ENCODE measurements at places on chromosomes 2 and 18. TPM values are rescaled to one million over a fixed set of nuclear protein-coding genes. Genes with fewer than 3 reads are reported as not detected.

Gene RUFY4
- total RNA-seq: not detected

Gene WNT6
- total RNA-seq: not detected

DNA sequence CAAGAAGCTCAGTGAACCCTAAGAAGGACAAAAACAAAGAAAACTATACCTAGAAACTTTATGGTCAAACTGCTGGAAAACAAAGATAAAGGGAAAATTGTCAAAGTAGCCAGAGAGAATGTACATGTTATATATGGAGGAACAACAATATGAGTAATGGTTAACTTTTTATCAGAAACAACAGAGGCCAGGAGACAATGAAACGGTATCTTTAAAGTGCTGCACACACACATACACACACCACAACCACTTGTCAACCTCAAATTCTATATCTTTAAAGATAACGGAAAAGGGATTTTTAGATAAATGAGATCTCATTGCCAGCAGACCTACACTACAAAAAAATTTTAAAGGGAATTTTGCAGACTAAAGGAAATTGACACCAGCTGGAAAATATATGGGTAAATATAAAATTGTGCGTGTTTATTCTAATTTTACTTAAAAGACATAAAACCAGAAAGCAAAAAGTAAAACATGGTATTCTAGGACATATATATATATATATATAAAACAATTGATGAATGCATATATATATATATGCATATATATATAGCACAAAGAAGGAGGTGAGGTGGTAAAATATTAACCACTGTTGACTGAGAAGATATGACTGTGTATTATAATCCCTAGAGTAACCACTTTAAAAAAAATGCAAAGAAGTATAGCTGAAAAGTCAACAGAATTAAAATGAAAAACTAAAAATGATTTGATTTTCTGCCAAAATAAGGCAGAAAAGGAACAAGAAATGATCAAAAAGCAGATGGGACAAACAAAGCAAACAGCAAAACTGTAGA is 172.0 kb downstream of the SRBD1 start:
- H3K4me1 ChIP-seq: peaks cover 36% of the 10 kb centered on the region
- no peaks in the 10 kb centered on the region for H3K27me3 ChIP-seq
- no peak for DNase-seq
- no peaks in the 10 kb centered on the region for H3K36me3 ChIP-seq

DNA sequence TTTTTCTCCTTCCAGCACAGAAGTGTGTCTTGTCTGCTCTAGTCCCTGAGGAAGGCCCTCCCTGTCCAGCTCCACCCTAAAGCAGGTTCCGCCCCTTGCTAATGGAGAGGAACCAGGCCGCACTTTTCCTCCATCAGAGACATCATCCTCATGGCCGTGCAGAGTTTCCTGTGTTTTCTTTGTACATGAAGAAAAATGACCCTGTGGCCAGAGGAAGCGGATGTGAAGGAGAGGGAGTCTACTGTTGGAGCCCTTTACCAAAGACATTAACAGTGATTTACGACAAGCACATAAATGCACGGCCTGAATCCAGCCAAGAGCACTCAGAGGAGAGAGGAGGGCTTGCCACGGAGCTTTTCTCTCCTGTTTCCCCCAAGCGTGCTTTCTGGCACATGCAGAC is 109.5 kb downstream of the RNF144A start:
- no peak overlapping the region for H3K4me3 ChIP-seq
- H3K27ac ChIP-seq: no peak overlapping the region
- no peak for DNase-seq
- no peaks in the 10 kb centered on the region for H3K4me1 ChIP-seq
- no peaks in the 10 kb centered on the region for H3K27me3 ChIP-seq
- H3K36me3 ChIP-seq: no peaks in the 10 kb centered on the region

DNA sequence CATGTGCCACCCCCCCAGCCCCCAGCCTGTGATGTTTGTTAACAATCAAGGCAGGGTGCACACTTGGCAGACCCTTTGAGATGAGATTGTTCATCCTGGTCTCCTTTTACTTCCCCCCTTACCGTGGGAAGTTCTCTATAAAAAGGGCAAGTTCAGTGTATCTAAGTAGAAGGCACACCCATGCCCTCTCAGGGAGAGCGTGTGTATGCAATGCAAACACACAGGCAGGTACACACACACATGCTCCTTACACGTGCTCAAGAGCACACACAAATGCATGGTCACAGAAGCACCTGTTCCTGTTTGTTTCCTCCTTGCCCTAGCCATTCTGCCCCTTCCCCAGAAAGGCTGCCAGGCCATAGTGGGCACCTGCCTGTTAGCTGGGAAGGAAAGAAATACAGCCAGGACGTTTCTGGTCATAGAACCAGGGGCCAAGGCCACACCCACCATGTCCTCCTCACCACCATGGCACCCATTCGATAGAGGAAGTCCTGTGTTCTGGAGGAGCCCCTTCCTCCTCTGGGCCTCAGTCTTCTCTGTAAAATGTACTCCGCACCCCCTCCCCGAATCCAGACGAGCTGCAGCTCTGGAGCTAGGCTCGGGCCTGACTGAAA is 3.1 kb downstream of the ATOH8 start:
- H3K27ac ChIP-seq: no peak overlapping the region
- H3K4me3 ChIP-seq: no peak overlapping the region
- peak; percentile 81 for DNase-seq
- H3K27me3 ChIP-seq: no peaks in the 10 kb centered on the region

- H3K4me3 ChIP-seq: no peak overlapping the region
- H3K27ac ChIP-seq: no peak overlapping the region
- H3K27me3 ChIP-seq: no peaks in the 10 kb centered on the region
- H3K4me1 ChIP-seq: peaks cover 31% of the 10 kb centered on the region
- peak; percentile 11 for DNase-seq
- no peaks in the 10 kb centered on the region for H3K36me3 ChIP-seq
Measured at GRCh38 chr2:209476367-209477208, 52.7 kb downstream of the MAP2 start.

Gene VWA3B
- 0.59 TPM for total RNA-seq

GRCh38 chr2:231933916-231934401 is 7.8 kb upstream of the NPPC start:
- no peak overlapping the region for H3K4me3 ChIP-seq
- H3K27me3 ChIP-seq: peaks cover 32% of the 10 kb centered on the region
- no peaks in the 10 kb centered on the region for H3K4me1 ChIP-seq
- H3K36me3 ChIP-seq: no peaks in the 10 kb centered on the region

GRCh38 chr2:128406736-128407554 is 88.3 kb upstream of the HS6ST1 start:
- H3K4me3 ChIP-seq: no peak overlapping the region
- DNase-seq: no peak
- peaks cover 18% of the 10 kb centered on the region for H3K4me1 ChIP-seq
- no peak overlapping the region for H3K27ac ChIP-seq

DNA sequence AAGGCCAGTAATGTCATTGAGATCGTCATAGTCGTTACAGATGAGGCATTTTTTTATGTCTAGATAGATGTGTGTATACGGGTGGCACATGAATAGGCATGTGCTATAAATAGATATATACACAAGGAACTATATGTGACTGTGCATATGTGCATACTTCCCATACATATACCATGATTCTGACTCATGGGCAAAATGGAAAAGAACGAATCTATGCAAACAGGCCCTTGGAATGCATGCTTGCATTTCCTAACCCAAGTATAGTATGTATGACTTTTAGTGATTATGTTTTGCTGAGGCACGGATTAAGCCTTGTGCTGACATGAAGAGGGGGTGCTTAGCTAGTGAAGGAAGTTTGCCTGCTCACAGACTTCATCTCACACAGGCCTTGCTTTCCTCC is 111.7 kb downstream of the BCL11A start:
- H3K36me3 ChIP-seq: no peaks in the 10 kb centered on the region
- H3K4me3 ChIP-seq: no peak overlapping the region
- H3K27ac ChIP-seq: no peak overlapping the region
- DNase-seq: no peak
- no peaks in the 10 kb centered on the region for H3K27me3 ChIP-seq
- H3K4me1 ChIP-seq: no peaks in the 10 kb centered on the region

Gene GATA6
- total RNA-seq: 10.9 TPM

DNA sequence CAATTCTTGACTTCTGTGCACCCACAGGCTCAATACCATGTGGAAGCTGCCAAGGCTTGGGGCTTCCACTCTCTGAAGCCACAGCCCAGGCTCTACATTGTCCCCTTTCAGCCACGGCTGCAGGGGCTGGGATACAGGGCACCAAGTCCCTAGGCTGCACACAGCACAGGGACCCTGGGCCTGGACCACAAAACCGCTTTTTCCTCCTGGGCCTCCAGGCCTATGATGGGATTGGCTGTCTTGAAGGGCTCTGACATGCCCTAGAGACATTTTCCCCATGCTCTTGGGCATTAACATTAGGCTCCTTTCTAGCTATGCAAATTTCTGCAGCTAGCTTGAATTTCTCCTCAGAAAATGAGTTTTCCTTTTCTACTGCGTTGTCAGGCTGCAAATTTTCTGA is 29.7 kb downstream of the NUP35 start:
- no peaks in the 10 kb centered on the region for H3K36me3 ChIP-seq
- H3K4me1 ChIP-seq: peaks cover 7% of the 10 kb centered on the region
- no peak overlapping the region for H3K4me3 ChIP-seq
- DNase-seq: no peak
- H3K27ac ChIP-seq: no peak overlapping the region
- no peaks in the 10 kb centered on the region for H3K27me3 ChIP-seq

GRCh38 chr2:172168917-172169346 is 66.2 kb upstream of the DLX2 start:
- no peak overlapping the region for H3K27ac ChIP-seq
- no peaks in the 10 kb centered on the region for H3K4me1 ChIP-seq
- no peaks in the 10 kb centered on the region for H3K36me3 ChIP-seq
- DNase-seq: no peak

DNA sequence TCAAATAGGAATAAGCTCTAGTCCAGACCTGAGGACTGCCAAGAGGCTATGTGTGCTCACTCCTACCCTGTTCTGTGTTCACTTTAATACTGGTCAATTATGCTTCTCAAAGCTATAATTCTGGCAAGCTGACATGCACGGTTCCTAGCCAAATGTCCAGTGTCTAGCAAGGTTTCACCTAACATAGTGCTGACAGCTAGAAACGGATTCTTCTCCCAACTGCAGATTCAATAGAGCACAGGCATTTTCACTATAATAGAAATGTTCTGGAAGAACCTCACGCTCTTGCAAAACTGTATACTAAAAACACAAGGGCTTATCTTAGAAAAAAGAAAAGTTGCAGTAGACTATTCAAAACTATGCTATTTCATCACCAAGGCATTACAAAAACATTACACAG is 45.1 kb downstream of the HDAC4 start:
- DNase-seq: no peak
- H3K4me3 ChIP-seq: no peak overlapping the region
- peaks cover 6% of the 10 kb centered on the region for H3K4me1 ChIP-seq
- H3K36me3 ChIP-seq: no peaks in the 10 kb centered on the region

DNA sequence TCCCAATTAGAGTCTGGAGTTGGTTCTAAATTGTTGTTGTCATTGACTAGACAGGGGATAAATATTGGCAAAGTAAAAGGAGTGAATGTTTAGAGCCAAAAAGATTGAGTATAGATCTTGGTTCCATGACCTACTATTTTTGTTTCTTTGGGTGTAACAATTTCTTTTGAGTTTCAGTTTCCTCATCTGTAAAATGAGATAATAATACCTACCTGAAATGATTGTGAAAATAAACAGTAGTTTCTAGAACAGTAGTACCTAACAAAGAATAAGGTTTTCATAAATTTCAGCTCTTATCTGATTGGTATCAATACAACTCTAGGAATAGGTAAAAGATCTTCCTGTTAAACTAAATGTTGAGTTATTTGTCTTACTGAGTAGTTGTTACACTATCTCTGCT is 56.8 kb downstream of the PMS1 start:
- peaks cover 15% of the 10 kb centered on the region for H3K4me1 ChIP-seq
- no peak for DNase-seq
- H3K36me3 ChIP-seq: peaks cover 4% of the 10 kb centered on the region
- H3K4me3 ChIP-seq: no peak overlapping the region

DNA sequence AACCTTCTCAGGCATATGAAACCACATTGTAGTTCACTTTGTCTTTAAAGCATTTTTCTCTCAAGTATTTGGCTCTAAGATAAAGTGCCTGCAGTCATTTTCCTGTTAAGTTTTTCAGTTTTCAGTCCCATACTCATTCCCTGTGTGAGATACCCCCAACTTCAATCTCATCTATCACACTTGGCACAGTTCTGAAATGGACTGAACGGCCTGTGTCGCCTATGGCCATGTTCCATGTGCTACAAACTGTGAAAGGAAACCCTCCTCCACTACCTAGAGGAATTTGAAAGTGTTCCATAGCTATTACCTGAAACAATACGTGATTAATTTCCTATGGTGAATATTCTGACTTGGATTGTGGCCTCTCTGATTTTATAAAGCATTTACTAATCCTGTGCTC is 319.1 kb downstream of the CTNNA2 start:
- H3K4me1 ChIP-seq: no peaks in the 10 kb centered on the region
- DNase-seq: no peak
- no peak overlapping the region for H3K4me3 ChIP-seq

- no peak for DNase-seq
- no peaks in the 10 kb centered on the region for H3K4me1 ChIP-seq
- H3K4me3 ChIP-seq: no peak overlapping the region
- no peak overlapping the region for H3K27ac ChIP-seq
- H3K27me3 ChIP-seq: no peaks in the 10 kb centered on the region
Measured at GRCh38 chr2:239369631-239370161, 31.1 kb downstream of the HDAC4 start.

- no peaks in the 10 kb centered on the region for H3K36me3 ChIP-seq
- H3K4me3 ChIP-seq: no peak overlapping the region
- peak; percentile 44 for DNase-seq
- H3K4me1 ChIP-seq: no peaks in the 10 kb centered on the region
- peaks cover 18% of the 10 kb centered on the region for H3K27me3 ChIP-seq
Measured at GRCh38 chr2:101998896-101999789, 7.4 kb downstream of the IL1R2 start.

Gene TMEM169
- 0.88 TPM for total RNA-seq

GRCh38 chr18:78721238-78721875 is 258.3 kb upstream of the SALL3 start:
- no peaks in the 10 kb centered on the region for H3K4me1 ChIP-seq
- no peak for DNase-seq
- no peak overlapping the region for H3K27ac ChIP-seq
- H3K4me3 ChIP-seq: no peak overlapping the region

Gene TCF7L1
- 2.5 TPM for total RNA-seq

- peaks cover 55% of the 10 kb centered on the region for H3K4me1 ChIP-seq
- DNase-seq: peak; percentile 74
- H3K27me3 ChIP-seq: no peaks in the 10 kb centered on the region
- H3K36me3 ChIP-seq: peaks cover 10% of the 10 kb centered on the region
Measured at GRCh38 chr18:9612215-9612830, 2.0 kb downstream of the PPP4R1 start.

DNA sequence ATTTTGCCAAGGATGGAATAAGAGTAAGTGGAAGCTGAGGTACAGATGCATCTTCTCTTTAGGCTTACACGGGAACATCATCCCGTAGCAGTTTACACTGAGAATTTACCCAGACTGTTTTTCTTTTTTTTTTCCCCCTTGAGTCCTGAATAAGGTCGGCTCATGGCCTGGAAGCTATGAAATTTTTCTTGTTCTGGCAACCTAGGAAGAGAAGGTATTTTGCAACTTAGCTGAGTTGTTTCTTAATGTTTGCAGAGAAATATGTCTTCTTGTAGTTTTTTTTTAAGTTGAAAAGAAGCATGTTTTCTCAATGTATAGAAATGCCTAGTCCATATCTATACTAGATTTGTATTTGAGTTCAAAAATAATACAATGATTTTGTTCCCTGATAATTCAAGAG is 712.5 kb downstream of the TDRD15 start:
- no peaks in the 10 kb centered on the region for H3K36me3 ChIP-seq
- H3K4me3 ChIP-seq: no peak overlapping the region
- no peaks in the 10 kb centered on the region for H3K4me1 ChIP-seq
- H3K27ac ChIP-seq: no peak overlapping the region
- no peak for DNase-seq

- no peak for DNase-seq
- H3K27ac ChIP-seq: no peak overlapping the region
- H3K27me3 ChIP-seq: no peaks in the 10 kb centered on the region
- no peak overlapping the region for H3K4me3 ChIP-seq
Measured at GRCh38 chr2:152587187-152587947, 129.9 kb downstream of the PRPF40A start.

Gene CRYBA2
- total RNA-seq: not detected

Gene CCDC74B
- 5.4 TPM for total RNA-seq

All from osteoblast (primary cell).